Activated T-helper 9 cell treated with anti-CD3 and anti-CD28 coated beads, Interleukin-2, amount 50 U/mL, for 16 hours (primary cell): ENCODE measurements at places on chromosomes 4 and X.

DNA sequence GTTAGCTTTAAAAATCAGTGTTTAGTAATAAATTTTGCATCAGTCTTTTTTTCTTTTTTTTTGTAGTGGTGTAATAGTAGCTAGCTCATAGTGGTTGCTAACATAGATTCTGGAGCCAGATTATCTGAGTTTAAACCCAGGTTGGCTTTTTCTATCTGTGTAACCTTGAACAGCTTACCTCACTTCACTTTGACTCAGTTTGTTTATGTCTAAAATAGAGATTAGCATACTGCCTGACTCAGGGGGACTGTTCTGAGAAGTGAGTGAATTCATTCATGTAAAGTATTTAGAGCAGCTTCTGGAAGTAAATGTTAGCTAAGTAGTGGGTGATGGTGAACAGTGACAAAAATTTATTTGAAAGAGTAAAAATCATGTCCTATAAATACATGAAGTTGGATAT lies 32.9 kb downstream of the CPEB2 start:
- DNase-seq, result no peak

DNA sequence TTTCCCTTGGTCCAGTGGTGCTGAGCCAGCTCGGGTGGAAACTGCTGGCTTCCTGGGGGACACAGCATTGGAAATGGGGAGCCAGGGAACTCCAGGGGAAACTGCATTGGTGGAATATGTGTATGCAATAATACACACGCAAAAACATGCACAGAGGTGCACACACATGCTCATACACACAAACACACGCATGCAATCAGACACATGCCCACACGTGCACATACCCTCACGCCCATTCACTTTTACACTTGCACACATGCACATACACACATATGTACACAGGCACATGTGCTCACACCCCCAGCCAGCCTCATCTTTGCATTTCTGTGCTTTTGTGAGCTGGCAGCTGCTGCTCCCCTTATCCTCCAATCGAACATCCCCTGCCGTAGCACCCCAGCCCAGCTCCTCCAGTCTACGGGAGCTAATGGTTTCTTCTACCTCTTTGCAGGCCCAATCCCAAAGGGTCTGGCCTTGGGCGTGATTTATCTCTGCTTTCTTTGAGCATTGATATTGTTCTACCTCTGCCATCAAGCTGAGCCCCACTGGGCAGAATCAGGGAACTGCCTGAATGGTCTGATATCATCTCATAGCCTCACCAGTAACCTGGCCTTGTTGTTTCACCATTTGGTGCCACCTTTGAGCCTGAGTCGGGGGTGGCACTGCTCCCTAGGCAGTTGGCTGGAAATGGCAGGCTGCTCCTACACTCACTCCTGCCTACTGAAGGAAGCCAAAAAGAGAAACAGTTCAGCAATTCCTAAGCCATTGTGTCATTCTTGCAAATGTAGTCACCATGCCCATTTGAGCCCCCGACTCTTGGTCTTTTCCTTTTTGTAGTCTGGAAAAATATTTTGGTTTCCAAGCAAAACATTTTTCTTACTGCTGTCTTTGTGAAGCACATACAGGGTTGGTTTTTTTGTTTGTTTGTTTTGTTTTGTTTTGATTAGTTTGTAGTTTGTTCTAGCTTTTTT lies 104.4 kb upstream of the MAMLD1 start:
- DNase-seq, result no peak

GRCh38 chrX:17161991-17162390 lies 213.0 kb upstream of the NHS start:
- DNase-seq, result no peak

DNA sequence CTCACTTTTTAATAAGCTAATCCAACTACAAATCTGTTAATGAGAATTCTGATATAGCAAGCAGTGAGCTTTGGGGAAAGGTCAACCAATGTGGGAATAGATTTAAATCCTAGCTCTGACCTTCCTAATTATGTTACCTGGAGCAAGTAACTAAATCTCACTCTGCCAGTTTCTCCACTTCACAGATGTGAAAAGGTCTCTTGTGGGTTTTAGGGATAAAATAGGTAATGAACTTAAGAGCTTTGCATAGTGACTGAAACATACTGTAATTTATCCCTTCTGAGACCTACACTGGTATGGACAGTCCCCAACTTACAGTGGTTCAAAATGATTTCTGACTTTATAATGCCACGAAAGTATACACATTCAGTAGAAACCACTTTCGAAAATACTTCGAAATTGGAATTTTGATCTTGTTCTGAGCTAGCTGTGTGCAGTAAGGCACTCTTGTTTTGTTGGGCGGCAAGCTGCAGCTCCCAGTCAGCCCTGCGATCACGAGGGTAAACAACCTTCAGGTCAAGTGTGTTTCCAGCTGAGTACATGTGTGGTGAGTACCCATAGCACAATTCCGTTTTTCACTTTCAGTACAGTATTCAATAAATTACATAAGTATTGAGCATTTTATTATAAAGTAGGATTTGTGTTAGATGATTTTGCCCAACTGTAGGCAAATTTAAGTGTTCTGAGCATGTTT lies 93.7 kb downstream of the ADGRL3 start:
- no peak for DNase-seq

- DNase-seq, result no peak
Observed at GRCh38 chrX:138709886-138710791, 1.4 kb downstream of the FGF13 start.

DNA sequence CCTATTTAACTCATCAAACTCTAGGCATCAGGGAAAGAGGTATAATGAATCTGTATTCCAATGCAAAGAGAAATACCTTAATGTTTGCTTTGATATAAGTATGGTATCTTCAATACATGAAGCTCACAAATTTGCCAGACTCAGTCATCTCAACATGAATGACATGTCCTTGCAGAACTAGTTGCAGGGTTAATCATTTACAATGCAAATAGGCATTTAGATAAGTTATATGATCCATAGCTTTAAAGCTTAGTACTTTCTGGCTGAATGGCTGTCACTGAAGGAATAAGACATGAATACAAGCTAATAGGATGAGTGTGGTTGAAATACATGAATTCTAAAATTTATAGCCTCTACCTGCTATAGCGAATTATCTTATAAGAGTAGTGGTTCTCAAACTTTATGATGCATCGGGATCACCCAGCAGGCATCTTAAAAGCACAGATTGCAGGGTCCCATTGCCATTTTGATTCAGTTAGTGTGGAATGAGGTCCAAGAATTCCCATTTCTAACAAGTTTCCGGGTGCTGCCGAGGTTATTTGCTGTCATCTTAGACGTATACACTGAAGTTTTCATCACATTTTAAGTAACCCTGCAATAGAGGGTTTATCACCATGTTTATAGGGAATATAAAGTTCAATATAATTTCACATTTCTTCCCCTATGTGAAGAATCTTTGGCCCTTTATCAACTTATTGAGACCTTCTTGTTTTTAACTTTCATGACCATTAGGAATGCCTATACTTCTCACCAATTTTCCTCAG lies 439.2 kb downstream of the ARHGAP24 start:
- DNase-seq, result no peak
